IPS DF 6.9 (cell line): ENCODE measurements at places on chromosomes 5 and 9.

DNA sequence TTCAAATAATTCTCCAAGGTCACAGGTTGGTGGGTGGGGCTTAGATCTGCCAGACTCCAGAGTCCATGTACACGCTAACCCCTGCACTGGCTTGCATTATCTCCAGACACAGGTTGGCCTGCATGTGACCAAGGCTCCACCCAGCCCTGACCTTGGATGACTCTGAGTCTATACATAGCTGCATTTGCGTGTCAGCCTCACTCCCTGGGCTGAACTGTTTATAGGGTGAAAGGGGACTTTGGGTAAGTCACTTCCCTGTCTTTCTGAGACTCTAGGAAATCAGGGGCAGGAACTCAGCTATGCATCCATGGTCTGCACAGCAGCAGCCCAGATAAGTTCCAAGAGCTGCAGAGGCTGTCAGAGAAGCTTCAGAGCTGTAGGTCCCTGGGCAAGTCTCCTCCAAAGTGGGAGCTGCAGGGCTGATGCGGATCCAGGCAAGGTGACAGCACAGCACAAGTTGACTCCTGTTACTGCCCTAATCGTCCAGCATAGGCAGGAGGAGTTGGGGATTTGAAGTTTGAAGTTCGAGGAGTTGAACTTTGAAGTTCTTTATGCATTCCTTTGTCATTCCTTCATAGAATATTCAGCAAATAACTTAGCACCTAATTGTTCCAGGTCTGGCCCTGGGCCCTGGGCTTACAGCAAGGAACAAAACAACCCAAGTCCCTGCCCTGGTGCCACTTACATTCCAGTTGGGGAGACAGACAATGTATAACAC, 53.4 kb downstream of the SLC22A5 start:
- DNase-seq: no peak

DNA sequence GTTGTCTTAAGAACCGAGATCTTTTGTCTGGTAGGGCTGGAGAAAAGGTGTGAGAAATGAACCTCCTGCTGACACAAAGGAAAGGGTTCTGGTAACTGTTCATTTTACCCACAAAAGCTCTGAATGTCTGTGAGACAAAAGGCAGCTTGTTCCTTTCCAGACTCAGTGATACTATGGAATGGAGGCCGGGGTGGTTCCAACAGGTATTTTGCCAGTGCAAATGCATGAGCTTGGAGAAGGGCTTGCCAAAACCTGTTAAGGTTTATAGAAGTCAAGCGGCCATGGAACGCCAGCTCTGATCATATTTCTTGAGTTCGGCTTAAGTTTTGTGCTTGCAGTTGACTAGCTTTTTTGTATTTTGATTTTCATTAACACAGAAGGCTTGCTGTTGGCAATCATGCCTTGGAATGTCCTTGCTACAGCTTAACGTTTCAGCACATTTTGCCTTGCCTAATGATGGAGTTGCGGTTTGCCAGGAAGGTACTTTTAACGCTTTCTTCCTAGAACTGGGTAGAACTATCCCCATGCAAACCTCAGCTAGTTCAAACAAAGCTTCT, 328.6 kb downstream of the PIK3R1 start:
- DNase-seq: no peak

DNA sequence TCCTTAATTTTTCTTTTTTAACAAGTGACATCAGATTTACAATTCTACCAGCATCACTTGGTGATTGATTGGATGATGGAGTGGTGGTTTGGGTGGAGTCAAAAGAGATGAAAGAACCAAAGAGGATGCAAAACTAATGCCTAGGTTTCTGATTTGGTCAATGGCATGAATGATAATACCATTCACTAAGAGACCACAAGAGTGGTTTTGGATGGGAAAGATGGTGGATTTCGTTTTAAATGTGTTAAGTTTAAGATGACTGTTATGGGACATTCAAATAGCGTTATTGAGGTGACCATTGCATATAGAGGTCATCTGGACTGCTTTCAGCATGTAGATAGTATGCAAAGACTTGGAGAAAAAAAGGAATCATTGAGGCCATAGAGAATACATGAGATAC, 3.6 kb downstream of the SMC5 start:
- DNase-seq: no peak

DNA sequence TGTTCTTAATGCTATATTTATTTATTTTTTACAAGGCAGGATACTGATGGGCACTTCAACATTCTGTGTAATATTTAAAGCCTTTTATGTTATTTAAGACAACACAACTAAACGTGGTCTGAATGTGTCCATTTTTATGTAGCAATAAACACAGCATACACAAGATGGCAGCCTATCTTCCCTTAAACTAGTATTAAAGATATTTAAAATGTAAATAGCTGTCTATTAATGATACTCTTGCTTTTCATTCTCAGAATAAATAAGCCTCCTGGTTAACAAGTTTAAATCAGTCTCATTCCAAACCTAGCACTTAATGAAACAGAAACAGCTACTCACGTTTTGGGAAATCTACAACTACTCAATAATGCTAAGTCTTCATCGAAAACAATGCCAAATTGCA, 315.7 kb downstream of the MCTP1 start:
- DNase-seq: no peak

DNA sequence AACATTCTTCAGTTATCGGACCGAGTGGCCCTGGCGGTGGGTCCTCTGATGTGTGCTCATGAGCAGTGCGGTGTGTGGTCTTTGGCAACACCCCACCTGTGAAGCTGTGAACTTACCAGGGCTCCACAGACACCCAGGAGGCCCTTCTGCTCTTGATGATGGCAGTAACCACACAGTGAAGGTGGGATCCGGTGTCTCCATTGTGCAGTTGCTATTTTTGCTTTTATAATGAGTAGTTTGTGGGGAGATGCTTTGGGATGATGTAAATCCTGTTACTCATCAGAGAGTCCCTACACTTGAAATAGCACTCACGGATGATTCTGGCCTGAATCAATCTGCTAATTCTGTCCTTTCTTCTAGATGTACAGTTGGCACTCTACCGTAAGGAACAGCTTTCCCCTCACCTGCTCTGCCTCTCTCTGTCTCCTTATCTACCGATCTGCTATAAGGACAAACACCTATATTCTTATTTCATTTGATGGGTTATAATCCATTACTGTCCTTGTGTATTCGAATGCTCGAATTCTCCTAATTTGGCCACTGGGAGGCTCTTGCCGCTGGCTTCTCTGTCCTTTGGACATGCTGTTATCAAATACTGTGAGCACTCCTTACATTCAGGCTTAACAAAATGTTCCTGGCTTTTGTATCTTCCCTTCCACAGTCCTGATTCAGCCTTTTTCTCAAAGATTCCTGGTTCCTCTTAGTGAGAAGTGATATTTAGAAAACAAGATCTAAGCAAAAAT, 20.2 kb downstream of the ATPSCKMT start:
- no peak for DNase-seq

DNA sequence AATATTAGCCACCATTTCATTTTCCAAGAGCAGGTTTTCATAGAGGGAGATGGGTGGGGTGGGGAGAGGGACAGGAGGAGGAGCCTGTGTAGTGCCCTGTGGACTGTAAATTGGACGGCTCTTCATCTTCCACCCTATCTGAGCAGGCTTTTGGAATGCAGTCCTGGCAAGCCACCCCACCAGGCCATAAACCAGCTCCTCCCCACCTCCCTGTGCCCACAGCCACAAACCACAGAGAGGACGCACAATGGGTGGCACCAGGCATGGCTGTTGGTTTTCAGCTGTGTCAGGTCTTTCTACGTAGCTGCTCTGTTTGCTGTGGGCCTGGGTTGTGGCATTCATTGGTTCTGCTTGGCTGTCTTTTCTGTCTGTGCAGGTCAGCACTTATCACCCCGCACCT, 58.0 kb downstream of the PLAC8L1 start:
- DNase-seq: no peak

DNA sequence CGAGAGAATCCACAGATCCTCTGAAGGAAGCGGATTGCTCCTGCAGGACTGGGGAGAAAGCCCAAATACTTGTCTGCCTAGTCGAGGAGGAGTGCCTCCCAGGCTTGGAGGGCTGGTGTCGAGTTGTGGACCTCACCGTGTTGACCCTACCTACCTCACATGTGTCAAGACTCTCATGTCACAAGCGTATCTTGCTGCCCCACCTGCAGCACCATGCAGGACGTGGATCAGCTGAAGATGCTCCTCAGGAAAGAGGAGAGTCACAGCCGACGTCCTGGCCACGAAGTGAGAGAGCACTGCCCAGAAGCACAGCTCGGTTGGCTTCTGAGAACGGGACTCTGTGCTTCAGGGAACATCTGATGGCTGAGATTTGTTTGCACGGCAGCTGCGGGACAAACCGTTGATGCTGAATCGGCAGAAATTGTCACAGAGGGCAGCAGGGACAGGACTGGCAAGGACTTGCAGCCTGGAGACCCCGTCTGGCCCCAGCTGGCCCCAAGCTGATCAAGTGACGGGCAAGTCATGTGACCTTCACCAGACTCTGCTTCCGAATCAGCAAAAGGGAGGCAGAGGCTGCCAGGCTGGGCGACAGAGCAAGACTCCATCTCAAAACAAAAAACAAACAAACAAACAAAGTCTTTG, 119.1 kb upstream of the ITGA1 start:
- no peak for DNase-seq

- no peak for DNase-seq
Measured at GRCh38 chr5:169417676-169418075, 116.7 kb upstream of the SLIT3 start.

GRCh38 chr9:128702949-128703615, 779 bp downstream of the PKN3 start:
- DNase-seq: no peak

DNA sequence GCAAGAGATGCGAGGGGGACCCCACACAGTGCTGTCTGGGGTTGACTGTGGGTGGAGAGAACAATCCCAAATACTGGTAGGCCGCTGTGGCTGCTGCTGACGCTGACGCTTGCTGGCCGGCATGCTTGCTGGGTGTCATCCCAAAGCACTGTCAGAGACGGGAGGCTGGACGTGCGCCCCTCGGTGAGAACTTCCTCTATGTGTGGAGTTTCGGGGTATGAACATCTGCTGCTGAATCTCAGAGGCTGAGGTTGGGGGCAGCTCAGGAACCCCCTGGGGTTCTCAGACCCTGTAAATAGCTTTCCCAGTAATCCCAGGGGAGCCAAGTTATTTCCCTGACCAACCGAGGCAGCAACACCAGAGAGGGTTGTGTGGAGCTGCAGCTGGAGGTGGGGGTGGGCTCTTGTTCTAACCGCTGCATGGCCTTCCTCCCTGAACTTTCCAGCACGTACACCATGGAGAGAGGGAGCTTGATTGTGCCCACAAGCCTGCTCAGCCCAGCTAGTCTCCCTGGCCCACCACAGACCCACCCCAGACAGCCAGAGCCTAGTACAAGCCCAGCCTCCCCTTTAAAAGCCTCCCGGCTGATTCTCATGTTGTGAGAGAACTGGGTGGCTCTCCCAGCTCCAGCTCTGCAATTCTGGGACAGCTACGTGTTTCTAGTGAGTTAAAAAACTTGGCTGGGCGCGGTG, 21.8 kb upstream of the SLC12A7 start:
- no peak for DNase-seq

GRCh38 chr5:64347309-64347708, 158.5 kb upstream of the RGS7BP start:
- DNase-seq: no peak

DNA sequence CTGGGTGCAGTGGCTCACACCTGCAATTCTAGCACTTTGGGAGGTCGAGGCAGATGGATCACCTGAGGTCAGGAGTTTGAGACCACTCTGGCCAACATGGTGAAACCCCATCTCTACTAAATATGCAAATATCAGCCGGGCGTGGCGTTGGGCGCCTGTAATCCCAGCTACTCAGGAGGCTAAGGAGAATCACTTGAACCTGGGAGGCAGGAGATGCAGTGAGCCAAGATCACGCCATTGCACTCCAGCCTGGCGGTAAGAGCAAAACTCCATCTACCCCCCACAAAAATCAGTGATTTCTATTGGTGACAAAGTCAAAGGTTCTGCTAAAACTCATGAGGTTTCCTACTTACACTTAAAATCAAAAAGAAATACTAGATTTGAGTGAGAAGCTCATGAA, 18.8 kb downstream of the CSNK1A1 start:
- DNase-seq: no peak

- no peak for DNase-seq
Measured at GRCh38 chr9:104993291-104993963, 65.5 kb upstream of the ABCA1 start.

DNA sequence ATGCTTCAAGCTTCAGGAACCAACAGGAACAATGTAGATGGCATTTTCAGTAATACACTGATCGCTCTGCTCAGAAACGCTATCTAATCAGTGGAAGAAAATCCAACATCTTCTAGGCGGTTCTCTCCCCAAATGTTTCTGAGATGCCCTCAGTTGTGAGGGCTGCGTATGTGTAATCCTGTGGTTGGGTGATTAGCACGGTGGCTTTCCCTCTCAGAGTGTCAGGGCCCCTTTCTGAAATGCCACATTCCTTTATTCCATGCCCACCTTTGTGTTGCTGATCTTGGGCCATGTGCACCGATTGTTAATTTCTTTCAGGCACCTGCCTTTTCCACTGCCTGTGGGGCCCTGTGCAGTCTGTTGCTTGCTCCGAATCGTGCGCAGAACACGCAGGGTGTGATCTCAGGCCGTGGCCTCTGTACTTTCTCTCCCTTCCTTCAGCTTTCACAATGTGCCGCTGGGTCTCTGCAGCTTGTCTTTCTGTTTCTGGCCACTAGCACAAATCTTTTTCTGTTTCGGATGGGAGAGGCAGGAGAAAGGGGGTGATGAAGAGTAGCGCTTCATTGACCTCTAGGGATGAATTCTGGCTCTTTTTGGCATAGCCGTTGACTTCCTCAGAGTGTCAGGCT, 324.0 kb downstream of the PARP8 start:
- no peak for DNase-seq

GRCh38 chr9:16396389-16396788, 474.1 kb downstream of the BNC2 start:
- DNase-seq: no peak

DNA sequence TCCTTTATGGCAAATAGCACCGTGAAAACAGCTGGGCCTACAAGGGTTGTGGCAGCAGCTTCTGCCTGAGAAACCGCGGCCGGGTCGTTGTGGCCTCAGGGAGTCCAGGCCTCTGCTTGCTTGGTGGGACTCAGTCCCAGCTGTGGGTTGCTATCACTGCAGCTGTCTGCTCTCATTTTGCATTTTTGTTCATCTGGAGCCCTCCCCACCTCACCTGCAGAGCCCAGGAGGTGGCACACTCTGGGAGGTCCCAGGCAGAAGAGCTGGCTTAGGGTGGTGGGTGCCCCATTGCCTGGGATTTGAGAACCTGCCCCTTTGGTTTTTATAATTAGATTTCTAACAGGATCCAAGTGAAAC, 138.4 kb downstream of the GADD45G start:
- no peak for DNase-seq
